ENCODE measurements at places on chromosomes 16 and 17.

- no peak for DNase-seq
These were observed 15.1 kb downstream of the SLX4 start for GRCh38 chr16:3596101-3596861.

DNA sequence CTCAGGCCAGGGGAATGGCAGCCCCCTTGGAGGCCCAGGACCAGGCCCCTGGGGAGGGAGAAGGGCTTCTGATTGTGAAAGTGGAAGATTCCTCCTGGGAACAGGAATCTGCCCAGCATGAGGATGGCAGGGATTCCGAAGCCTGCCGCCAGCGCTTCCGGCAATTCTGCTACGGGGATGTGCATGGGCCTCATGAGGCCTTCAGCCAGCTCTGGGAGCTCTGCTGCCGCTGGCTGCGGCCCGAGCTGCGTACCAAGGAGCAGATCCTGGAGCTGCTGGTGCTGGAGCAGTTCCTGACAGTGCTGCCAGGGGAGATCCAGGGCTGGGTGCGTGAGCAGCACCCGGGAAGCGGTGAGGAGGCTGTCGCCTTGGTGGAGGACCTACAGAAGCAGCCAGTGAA lies 2.4 kb downstream of the ZNF213 start:
- no peak for DNase-seq

DNA sequence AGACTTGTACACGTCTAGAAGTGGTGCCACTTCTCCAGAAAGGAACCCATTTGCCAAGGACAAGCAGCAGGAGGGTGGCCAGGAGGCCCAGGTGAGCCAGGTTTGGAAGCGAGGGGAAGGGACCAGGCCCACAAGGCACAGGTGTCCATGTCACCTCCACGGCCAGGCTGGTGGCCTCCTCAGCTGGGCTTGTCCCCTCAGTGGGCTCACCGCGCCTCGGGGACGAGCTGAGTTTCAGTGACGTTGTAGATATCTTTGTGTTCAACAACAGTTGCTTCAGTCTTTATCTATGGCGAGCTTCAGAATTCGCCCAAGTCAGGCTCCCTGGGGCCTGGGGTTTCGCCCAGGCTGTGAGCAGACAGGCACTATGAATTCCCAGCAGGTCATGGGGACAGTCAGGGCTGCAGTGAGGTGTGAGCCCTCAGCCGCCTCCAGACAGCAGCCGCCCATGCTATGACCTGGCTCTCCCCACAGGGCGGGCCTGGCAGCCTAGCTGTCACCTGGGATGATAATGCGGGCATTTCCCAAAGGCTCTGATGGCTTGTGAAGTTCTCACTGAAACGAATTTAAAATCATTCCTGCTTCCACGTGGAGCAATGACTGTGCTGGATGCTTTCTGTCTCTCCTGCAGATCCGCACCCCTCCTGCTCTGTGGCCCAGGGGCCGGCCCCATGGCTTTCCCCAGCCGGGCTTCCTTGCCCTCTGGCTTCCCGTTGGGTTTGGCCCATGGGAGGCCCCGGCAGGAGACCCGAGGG lies 89.5 kb downstream of the MRC2 start:
- DNase-seq, result no peak

GRCh38 chr16:88061346-88062110 lies 110.3 kb downstream of the BANP start:
- no peak for DNase-seq

GRCh38 chr16:83458612-83459011 lies 349.2 kb upstream of the HSBP1 start:
- DNase-seq, result no peak

Data from CD4-positive, alpha-beta T cell treated with Interferon alpha-2 for 1 hour (primary cell).